NCI-H2081 treated with DMSO at 0.1 percent for 48 hours (cell line): ENCODE measurements at places on chromosomes 12 and 14.

- DNase-seq = no peak
These were observed 167.9 kb downstream of the CAND1 start for GRCh38 chr12:67437011-67437410.

- no peak for DNase-seq
These were observed 35.1 kb upstream of the RPL10L start for GRCh38 chr14:46686652-46687051.

DNA sequence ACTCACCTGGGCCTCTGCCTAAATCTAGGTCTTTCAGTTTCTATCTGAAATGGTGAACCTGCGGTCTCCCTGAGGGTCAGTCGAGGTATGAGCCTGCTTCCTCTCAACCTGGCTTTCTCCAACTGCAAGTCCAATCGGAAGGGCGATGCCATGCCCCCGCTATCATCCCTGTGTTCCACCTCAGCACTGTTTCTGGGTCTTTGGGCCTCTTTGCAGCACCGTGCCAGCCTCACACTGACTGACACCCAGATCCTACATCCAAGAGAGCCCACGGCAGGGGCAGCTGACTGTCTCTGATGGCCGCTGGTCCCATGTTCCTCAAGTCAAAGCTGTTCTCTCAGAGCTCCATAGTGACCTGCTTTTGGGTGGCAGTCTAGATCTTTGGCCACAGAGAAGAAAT lies 120.7 kb downstream of the PAPOLA start:
- DNase-seq = no peak

DNA sequence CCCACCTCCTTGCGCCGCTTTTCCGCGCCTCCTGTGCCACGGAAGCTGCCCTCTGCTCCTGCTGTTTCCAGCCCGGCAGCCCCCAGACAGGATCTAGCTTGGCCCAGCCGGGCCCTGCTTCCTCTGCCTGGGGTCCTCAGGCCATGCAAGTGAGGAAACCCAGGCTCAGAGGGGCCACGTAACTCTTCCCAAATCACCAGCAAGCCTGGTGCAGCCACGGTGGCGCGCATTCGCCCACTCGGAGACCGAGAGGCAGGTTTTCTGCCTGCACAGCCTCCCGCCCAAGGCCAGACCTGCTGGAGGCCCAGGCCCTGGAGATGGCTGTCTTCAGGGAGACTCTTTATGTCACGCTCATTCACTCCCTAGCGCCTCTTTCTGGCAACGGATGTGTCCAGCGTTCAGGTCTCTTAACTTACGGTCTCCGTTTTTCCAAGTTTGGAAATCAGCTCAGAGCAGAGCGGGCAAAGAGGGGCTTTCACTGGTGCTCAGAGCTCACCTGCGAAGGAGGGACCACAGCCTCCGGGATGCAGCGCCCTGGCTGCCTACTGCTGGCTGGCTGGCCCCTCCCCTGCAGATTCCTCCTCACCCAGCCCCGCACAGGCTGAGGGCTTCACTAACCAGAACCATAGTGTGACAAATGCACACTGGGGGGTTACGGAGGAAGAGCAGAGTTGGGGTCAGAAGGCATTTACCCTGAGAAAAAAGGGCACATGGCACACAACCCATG lies 20.6 kb upstream of the CEP170B start:
- DNase-seq = no peak

DNA sequence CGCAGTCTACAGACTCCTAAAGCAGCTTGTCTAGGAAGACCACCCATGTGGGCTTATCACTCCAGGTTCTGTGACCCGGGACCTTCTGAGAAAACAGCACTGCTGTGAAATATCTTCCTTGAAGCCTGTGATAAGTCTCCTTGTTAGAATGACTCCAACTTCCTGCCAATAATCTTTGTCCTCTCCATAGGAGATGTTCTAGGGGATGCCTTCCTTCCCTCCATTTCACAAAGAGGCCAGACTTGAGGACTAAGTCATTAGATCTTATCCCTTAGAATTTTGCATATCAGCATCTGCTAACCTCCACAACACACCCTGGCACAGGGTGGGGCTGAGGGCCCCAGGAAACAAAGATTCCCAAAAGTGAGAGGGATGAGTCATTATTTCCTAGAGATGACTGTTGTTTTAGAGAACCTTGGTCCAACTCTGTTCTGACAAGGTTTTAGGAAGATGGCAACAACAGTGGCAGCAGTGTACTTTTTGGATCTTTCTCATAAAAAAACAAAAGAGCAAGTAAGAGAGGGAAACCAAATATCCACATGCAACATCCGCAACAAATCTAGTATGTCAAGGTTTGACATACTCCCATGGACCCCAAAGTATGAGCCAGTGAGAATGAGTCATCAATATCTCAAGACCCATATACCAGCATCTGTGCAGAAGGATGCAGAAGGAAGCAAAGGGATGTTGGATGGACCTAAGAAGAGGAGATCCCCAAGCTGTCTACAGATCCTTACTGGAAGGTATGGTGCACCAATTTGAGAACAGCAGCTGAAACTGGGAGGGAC lies 6.0 kb downstream of the LTB4R start:
- no peak for DNase-seq

- no peak for DNase-seq
These were observed 368.0 kb downstream of the SEC23A start for GRCh38 chr14:38735005-38735404.

GRCh38 chr14:60722357-60723115 lies 1.6 kb downstream of the SIX4 start:
- DNase-seq = no peak

DNA sequence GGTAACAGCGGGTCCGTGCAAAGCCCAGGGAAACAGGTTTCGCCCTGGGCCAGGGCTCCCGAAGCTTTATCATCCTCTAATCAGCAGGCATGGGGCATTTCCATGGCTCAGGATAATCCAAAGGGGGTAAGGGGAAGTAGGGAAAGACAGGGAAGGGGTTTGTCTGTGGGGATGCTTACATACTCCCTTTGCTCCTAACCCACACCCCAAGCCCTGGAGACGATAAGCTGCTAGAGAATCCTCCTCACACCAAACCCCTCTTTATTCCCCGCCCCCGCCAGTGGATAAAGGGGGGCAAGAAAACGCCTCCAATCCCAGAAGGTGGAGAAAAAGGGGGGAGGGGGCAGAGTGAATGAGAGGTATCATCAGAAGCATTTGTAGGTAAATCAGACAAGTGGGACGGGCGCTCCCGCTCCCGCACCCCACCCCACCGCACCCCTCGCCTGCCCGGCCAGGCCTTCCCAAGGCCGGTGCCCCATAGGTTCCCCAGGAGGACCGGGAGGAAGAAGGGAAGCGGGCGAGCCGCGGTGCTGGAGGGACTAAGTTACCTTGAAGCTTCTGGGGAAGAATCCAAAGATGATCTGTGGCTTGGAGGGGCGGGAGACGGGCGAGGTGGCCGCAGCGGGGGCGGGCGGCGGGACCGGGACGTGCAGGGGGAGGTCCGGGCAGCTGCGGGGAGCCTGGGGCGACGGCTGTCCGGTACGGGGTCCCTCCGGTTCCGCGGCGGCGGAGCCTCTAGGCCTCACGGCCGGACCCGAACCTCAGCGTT lies 762 bp downstream of the PPP2R5E start:
- no peak for DNase-seq

DNA sequence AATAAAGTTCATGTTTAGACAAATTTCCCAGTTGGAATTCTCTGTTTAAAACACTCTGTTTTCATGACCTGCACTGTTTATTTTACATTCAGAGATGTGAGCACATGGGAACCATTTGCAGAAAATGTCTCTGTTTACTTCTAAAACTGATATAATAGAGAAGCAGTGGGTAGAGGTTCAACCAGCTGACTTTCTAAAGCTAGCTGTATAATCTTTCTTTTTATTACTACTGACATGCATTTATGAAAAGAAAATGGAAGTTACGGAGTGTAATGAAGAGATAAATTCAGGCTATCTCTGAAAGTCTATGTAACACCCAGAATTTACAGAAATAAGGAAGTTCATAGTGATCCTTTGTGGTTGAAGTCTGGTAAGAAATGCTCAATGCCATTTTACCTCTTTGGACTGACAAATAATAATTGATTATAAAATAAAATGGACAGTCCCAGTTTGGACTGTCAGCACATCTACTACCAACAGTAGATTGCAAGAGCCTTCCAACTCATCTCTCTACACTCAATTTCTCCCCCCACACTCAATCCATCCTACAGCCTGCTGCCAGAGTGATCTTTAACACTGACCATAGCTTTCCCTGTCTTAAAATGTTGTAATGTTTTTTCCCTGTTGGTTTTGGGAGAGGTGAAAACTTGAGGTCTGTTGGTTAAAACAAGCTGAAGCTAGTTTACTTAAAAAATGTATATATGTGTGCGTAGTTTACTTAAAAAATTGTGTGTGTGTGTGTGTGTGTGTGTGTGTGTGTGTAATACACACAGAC lies 137.4 kb downstream of the AEBP2 start:
- DNase-seq = no peak

- DNase-seq = no peak
These were observed 25.2 kb upstream of the NCOR2 start for GRCh38 chr12:124592481-124593160.

DNA sequence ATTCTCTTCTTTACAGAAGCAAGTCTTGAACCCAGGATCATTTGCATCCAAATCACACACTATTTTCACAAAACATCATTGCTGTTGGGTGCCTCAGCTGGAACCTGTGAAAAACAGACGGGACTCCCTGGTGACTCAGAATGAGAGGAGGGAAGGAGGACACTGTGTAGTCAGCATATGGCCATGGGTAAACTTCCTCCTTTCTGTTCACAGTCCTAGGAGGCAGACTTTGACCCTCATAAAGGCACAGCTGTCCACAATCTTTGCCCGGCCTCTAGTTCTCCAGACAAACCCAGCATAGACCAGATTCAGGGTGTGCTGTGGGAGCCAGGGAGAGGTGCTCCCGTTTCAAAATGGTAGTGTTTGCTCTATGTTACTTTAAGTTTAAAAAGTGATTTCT lies 62.0 kb downstream of the DYRK2 start:
- no peak for DNase-seq

- no peak for DNase-seq
These were observed 85.0 kb upstream of the GPR68 start for GRCh38 chr14:91329486-91330014.

DNA sequence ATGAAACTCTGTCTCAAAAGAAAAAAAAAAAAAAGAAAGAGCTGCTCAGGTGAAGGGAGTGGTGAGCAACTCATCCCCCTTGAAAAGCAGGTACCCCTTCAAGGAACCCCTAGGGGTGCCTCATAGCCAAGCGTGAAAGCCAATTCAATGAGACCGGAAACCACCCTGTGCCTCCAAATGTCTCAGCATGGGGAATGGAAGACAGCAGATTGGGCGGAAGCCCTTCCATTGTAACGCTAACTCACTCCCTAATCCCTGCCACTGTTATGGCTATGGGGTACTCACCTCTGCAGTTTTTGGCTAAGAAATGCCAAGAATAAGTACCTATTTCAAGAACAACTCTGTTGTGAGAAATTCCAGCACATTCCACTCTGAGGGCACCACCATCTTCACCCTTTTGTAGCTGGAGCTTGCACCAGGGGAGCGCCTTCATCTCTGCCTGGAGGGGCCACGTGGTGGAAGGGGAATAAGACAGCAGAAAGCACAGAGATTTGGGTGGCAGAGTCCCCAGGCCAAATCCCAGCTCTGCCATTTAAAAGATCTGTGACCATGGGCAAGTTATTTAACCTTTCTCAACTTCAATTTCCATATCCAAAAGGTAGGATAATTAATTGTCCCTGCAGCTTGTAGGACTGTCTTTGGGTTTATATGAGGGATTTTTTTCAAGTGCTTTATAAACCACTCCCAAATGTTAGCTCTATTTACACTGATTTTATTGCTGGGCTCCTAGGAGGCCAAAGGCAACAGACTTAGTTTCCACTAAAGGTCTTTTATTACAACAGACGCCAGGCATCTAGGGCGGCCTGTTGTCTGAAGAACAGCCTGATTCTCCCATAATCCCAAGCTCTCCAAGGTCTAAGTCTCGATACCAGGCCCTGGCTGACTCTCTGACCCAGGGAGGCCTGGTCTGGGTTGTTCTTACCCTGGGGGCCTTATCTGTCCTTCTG lies 63.9 kb downstream of the ITPK1 start:
- DNase-seq = no peak

- DNase-seq = no peak
These were observed 12.4 kb downstream of the MED21 start for GRCh38 chr12:27034607-27035293.

DNA sequence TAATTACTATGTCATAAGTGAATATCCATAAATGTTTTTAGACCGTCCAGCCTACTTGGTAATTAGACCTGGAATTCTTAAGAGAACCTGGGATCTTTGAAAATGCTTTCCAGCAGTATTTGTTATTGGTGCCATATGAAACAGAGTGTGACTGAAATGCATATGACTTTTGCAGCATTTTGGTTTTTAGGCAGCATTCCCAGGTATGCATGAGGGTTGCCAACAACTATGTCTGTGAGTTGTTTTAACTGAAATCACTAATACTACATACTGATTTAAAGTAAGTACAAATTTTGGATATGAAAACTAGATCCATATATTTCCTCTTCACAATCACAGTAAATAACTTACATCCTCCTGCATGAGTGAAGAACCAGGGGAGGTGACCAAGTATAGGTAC lies 437.7 kb upstream of the FAR2 start:
- no peak for DNase-seq

- DNase-seq = no peak
These were observed 46.9 kb upstream of the MDM1 start for GRCh38 chr12:68378872-68379606.

DNA sequence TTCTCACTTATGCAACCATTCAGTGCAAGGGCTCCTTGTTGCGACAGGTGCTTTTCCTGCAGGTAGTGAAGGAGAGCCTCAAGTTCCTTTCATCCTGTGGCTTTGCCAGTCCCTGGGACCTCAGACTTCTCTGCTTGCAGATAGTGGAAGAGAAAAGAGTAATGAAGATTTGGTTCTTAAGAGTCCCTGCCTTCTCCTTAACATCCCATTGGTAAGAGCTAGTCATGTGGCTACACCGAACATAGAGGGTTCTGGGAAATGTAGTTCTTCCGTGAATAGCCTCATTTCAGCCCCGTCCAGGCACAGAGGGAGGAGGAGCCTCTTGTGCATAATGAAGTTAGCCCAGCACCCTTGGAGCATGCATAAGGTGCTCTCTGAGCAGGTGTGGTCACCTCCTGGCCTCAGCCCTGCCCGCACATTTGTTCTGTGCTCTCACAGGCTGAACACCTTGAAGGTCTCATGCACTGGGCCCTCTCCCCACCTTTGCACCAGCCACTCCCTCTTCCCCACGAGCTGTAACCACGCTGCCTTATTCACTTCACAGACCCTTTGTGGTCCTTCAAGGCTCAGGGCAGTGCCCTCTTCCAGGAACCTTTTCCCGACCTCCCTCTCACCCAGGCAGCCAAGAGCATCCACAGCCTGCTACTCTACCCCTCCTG lies 134.0 kb downstream of the BCL11B start:
- no peak for DNase-seq

- DNase-seq = no peak
These were observed 45.5 kb downstream of the PAWR start for GRCh38 chr12:79645235-79645630.

DNA sequence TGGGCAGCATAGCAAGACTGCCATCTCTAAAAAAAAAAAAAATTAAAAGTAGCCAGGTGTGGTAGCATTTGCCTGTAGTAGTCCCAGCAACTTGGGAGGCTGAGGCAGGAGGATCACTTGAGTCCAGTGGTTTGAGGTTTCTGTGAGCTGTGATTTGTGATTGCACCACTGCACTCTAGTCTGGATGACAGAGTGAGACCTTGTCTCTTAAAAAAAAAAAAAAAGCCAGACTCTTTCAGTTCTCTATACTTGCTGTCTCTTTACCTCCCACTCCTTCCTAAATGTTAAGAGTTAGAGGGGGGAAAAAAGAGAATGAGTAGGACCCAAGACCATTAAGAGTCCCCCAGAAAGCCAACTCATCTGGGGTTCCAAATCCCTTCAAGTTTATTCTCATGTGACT lies 17.8 kb downstream of the EIF2S1 start:
- DNase-seq = no peak

- DNase-seq = no peak
These were observed 17.2 kb downstream of the KRT85 start for GRCh38 chr12:52350021-52350620.

GRCh38 chr12:8996682-8997405 lies 7.5 kb downstream of the KLRG1 start:
- DNase-seq = no peak
